ENCODE measurements at places on chromosomes 5 and 9.
A peak's percentile ranks its signal among the peaks of the same experiment; 100 is the strongest.

- no peak for DNase-seq
Observed at GRCh38 chr5:72408603-72409002, 88.4 kb downstream of the PTCD2 start.

- no peak for DNase-seq
Observed at GRCh38 chr9:21429191-21429590, 11.0 kb upstream of the IFNA1 start.

- peak; percentile 20 for DNase-seq
Observed at GRCh38 chr9:16925426-16925825, 55.0 kb upstream of the BNC2 start.

DNA sequence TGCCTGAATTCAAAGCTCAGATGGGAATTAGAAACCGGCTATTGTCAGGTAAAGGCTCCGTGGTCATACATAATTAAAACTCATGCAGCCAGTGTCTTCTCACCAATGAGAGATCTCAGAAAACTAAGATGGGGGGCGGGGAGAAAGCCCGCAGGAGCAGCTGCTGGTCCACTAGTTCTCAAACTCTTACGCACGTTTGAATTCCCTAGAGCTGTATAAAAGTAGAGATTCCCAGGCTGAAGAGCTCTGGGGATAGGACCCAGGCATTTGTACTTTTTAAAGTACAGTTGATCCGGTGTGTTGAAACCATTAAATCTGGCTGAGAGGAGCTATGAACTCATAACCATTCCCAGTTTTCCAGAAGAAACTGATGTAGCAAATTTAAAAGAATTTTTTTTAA is 68.5 kb downstream of the FRMD3 start:
- DNase-seq = no peak

DNA sequence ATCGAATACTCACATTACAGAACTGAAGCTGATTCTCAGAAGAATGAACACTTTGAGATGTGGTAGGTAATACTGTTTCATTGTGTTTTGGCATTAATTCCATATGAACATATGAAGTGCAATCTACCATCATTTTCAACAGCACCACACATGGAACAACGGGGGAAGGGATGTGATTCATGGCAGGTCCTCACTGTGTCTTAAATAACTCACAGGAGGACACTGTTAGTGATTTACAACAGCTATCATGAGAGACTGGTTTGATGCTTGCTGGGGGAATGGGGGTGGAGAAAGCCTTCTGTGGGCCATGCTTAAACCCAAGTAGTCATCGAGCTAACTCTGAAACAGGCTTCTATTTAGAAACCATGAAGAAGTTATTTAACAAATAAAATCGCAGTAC is 232.9 kb downstream of the SPOCK1 start:
- no peak for DNase-seq

DNA sequence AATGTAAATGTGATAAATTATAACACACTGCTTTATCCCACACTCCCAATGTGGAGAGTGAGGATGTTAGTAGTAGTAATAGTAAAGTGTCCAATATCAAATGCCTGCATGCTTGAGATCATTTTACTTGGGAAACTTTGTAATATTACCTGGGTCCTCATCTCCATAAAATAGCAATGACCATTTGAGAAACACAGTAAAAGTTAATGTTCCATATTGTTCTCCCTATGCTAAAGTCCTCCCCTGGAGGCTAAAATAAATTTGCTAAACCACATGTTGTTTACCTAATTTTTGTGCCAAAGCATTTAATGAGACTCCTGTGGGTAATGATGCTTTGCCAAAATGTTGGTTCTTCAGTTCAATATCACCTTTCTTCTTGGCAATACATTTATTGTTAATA is 291.2 kb downstream of the CDH10 start:
- no peak for DNase-seq

GRCh38 chr5:21594566-21594965 is 1258.6 kb downstream of the CDH12 start:
- no peak for DNase-seq

DNA sequence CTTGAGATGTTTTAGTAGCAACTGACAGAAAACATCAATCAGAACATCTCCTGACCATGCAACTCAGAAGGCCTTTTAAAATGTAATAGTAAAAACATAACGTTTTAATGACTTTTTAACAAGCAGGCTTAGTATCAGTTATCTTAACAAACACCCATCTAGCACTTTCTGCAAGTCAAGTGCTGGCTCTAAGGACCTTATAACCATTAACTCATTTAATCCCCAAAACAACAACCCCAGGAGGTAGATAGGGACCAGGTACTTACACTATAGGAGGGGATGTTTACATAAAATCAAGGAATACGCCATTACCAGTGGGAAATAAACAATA is 41.8 kb downstream of the ROR2 start:
- DNase-seq = no peak

DNA sequence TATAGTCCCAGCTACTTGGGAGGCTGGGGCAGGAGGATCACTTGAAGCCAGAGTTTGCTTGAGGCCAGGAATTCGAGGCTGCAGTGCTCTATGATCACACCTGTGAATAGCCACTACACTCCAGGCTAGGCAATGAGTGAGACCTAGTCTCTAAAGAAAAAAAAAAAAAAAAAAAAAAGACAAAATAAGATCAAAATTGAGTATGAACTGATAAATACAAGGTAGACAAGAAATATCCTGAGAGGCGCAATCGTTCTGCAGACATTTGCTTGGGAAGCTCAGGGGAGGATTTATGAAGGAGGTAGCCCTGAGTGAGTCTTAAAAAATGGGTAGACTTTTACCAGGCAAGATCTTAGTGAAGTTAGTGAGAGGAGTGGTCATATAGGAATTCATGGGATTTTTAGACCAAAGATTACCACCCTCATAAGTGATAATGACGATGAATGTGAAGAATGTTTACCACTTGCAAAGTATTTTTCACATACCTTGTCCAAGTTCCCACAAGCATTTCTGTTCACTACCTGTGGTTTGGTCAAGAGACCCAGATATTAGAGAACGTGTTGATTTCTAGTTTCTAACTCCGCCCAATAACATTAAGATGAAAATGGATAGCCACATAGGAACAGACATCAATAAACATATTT is 4.4 kb downstream of the PDCD1LG2 start:
- DNase-seq = no peak

- DNase-seq = no peak
Observed at GRCh38 chr9:129609486-129610212, 11.3 kb downstream of the C9orf50 start.

GRCh38 chr9:134059661-134060395 is 8.0 kb downstream of the BRD3 start:
- no peak for DNase-seq

DNA sequence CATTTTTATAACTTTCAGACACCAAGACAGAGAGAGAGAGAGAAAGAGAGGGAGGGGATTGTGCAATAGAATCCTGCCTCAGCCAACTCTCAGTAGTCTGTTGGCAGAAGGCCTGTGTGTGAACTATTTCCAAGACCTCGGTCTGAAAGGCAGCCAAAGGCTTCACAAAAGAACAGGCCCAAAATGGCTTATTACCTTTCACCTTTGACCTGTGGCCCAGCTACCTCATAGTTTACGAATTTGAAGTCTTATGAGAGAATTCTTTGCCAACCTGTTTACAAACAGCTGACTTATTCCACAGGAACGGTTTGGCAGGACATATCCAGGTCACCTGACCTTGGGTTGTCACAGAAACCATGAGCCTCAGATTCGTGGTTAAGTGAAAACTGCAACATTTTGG is 48.6 kb downstream of the NR2F1-AS1 start:
- DNase-seq = peak; percentile 63

DNA sequence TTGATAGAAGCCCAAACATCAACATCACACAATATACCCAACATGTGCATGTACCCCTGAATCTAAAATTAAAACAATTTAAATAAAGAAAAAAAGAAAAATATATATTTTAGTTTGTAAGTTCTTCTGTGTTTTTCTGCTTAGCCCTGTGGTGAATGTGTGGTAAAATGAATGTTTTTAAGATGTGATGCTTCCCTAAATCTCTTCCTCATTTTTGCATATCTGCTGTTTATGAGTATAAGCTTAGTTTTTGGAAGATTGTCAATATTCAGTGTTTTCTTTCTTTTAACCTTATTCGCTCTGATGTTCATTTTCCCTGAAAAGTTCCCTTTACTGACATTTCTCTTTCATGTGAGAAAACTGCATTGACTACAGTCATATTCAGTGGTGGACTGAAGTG is 44.4 kb upstream of the DAB2 start:
- DNase-seq = no peak

- no peak for DNase-seq
Observed at GRCh38 chr5:88093765-88094164, 174.9 kb downstream of the TMEM161B start.

- DNase-seq = no peak
Observed at GRCh38 chr9:32877639-32878217, 94.4 kb downstream of the TMEM215 start.

GRCh38 chr5:9401786-9402472 is 143.9 kb downstream of the SEMA5A start:
- DNase-seq = no peak

GRCh38 chr5:61649971-61650370 is 317.9 kb downstream of the ZSWIM6 start:
- no peak for DNase-seq

GRCh38 chr9:130263601-130264413 is 1.8 kb upstream of the HMCN2 start:
- no peak for DNase-seq

DNA sequence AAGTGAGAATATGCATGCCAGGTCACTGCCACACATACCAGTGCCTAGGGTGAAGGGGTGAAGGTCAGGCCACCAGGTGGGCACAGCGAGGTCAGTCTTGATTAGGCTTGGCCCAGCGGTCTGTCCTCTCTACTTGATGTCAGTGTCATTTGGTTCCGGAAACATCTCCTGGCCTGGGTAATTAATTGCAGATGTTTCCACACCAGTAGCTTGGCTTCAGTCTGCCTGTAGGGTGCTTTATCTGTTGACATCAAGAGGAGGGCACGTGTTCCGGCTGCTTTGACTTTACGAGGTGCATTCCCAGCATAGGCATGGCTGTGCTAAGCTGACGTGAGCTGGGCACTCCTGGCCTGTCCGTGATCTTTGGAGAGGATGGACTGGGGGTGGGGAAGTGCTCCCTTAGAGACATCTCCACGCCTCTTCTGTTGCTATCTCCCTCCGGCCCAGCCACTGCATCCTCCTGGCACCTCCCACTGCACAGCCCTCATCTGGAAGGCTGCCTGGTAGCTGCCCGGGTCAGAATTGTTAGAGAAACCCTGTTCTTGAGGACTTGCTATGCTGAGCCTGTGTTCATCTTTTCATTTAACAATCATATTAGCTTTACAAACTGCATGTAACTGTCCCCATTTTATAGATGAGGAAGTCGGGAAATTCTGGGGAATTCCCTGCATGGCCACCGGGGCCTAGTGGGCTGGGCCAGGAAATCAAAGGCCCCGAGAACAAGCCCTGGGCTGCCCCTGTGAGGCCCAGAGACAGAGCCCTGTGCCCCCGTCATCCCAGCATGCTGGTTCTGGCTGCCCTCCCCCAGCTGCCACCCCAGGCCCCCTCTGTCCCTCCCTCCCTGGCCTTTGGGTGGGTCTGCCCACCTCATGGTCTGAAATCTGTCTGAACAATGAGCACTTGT is 29.1 kb downstream of the JADE2 start:
- peak; percentile 99 for DNase-seq

DNA sequence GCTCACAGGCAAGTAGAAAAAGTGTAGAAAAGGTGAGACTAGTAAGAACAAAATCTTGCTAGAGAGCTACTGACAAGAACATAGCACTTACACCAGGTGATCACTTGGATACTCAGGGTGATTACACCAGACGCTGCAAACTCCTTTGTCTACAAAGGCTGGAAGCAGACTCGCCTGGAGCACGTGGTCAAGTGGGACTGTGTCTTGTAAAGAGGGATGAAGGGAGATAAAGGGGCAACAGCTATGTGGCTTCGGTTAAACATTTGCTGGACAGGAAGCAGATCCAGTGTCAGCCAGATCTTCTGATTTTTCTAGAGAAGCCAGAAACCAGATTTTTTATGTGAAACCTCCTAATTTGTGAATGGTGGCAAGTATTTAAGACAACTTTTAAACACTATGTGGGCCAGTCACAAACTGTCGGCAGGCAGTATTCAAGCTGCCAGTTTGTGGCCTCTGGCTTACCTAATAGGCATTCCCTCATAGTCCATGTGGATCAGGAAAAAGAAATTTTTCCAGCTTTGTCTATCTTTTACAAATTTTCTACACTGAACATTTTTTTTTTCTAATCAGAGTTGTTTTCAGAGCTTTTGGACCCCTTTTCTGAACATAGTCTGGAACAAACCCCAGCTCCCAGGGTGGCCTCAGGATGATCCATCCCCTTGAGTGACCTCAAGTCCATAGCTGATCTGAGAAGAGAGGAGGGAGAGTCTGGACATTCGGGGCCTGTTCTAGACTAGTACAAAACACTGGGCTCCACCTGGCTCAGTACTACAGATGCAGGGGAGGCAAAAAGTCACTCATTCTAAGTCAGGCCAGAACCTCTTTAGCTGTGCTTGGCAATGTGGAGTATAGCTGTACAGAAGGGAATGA is 262.9 kb downstream of the ARRDC3 start:
- DNase-seq = no peak

DNA sequence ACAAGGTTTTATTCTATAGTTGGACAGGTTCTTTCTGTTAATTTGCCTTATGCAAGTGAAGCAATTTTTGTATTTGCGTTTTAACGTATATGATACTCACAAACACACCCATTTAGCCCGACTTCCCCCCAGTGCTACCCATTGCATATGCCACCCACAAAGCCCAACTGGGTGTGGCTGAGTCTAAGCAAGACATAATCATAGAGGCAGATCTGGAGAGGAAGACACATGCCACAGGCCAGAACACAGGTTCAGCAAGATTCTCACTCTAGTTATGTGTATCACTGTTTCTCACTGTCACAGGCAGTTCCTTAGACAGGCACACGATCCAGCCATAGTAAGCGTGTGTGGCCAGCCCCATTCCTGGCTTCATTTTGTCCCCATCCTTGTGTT is 29.0 kb upstream of the PUM3 start:
- no peak for DNase-seq

- DNase-seq = peak; percentile 71
Observed at GRCh38 chr5:115398719-115399118, 102.3 kb upstream of the CCDC112 start.

DNA sequence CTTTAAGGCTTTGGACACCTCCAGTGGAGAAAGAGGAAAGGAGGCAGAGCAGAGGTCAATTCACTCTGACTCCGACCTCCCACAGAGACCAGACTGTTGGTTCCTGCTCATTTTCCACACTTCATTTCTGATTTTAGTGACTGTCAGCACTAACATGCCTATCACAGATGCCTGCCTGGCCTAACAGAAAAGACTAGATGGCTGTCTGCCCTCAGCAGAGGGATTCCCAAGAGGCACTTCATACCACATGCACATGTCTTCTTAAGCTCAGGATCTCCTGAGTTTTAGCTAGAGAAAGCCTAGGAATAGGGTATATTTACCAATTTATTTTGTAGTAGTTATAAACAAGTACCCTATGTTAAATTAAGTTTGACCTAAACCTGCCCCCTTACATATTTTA is 336.0 kb downstream of the ENC1 start:
- DNase-seq = no peak

DNA sequence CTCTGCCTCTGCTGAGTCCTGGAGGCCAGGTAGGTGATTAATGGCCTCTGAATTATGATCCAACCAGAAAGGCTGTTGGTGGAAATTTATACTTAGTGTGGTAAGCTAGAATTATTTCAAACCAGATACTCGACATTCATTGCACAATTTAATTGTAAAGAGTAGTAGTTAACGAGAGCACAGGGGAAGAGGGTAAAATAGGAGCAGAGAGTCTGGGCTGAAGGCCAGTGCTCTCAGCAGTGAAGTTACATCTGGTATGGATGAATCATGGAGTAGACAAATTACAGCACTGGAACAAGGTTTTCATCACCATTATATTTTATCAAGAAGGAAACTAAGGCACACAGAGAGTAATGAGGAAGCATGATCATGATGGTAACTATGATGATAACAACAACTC is 92.5 kb downstream of the TLR4 start:
- peak; percentile 79 for DNase-seq

GRCh38 chr9:116646661-116647514 is 40.2 kb upstream of the TRIM32 start:
- DNase-seq = no peak
